ENCODE measurements at places on chromosomes 5 and 9.
A peak's percentile ranks its signal among the peaks of the same experiment; 100 is the strongest.

DNA sequence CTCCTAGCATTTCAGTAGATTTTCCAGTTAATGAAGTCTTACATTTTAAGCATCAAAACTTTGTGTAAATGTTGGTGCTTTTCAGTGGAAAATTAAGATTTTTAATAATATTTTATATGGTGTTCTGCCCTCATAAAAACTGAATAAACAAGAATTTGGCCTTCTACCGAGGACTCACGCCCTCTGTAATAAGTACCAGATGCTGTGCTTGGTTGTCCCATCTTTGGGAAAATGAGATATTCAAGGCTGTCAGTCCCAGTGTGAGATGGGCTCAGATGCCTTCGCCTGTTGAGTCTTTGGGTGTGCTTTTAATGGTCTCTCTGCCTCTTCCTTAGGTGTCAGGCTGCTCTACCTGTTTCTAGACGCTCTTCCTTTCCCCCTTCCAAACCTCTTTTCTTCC lies 28.7 kb downstream of the GALNT12 start:
- DNase-seq: no peak

- no peak for DNase-seq
Observed at GRCh38 chr5:67301285-67301903, 104.8 kb upstream of the CD180 start.

- DNase-seq: no peak
Observed at GRCh38 chr5:145791866-145792265, 43.3 kb downstream of the PRELID2 start.

GRCh38 chr5:34897646-34898045 lies 17.7 kb downstream of the RAD1 start:
- no peak for DNase-seq

DNA sequence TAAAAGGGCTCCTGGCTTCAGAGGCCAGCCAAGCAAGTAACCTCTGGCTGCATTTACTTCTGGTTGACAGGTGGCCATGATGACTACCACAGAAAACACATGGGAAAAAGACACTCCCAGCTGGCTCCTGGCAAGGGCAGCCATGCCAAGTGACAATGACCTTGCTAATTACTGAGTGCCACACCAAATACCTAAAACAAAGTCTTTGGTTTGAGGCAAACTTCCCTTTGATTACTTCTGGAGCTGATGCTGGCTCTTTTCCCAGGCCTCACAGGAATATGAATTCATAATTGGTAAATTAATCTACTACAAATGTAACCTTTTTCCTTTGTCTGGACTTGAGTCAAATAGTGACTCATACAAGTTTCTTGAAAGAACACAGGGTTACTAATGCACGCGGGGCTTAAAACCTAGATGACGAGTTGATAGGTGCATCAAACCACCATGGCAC lies 61.0 kb downstream of the LPAR1 start:
- DNase-seq: no peak

DNA sequence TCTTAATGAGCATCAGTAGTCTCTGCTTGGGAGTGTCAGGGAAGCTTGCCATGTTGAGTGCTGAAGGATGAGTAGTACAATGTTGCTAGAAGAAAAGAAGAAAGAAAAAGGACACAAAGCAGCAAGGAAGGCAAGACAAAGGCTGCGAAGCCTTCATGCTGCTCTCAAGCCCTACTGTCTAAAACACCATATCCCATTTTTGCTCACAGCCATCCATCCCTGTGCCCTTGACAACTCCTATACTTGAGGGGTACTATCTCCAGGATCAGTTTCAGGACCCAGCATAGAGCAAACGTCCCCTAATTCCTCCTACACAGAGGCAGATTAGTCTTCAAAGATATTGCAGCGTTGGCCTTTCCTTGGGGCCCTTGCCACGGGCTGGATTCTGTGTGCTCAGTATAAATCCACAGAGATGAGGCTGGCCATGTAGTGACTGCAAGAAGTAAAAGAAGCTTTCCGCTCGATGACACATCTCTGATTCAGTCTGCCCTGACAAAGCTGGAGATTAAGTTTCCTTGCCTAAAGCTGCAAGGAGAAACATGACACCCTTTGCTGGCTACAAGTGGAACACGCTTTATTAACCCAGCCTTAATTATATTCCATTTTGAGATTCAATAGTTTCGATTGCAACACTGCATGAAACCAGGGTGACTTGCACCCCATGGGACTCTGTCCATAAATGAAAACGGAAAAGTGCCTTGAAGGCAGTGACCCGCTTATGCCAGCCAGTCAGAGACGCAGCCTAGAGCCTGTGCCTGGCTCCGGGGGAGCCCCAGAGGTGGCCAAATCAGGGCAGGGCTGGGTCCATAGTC lies 304.6 kb downstream of the ACTL7B start:
- DNase-seq: no peak

- no peak for DNase-seq
Observed at GRCh38 chr5:139215107-139215975, 17.2 kb upstream of the SIL1 start.

DNA sequence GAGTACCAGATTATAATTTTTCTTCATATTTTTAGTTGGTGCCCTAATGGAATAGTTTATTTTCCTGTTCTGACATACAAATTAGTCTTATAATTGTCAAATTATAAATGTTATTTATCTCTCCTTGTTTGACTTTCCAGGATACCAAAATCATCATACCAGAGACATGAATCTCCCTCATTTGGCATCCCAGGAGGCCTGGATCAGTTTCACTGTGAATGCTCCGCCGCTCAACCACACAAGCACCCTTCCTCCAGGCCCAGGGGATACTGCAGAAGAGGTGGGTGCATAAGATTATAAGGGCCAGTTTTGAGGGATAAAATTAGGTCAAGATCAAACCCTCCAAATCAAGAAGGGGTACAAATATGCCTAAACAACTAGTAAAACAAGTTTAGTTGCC lies 1229.3 kb downstream of the CDH12 start:
- DNase-seq: no peak

DNA sequence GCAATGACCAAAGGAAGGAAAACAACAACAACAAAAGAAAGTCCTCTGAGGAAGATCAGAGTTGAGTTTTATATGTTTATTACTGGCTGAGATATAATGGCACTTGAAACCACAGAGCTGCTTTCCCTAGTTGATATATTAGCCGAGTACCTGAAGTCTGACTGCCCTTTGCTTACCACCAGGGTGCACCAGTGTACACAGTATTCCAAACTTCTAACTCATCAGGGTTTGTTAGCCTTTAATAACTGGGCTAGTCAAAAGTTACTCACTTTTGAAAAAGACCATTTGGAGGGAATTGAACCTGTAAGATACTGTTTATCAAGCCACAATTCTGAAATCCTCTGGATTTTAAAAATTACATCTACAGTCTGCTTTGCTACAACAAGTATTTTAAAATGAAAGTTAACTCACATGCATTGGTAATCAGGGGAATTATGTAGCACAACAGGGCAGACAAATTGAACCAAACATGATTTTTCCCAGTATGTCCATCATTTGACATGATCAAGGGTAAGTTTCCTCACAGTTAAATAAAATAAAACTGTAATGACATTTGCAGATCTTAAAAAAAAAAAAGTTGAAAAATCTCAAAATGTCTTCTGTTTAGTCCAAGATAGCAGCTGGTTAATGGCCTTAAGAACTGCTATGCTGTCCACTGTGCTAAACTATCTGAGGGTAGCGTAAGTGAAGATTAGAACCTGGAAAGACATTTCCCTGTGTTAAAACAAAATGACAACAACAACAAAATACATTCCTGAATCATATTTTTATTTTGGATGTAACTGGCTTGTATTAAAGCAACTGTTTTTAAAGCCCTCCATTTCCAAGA lies 57.3 kb upstream of the C6 start:
- peak; percentile 8 for DNase-seq
